Cerebellar nuclear complex (tissue), 1 donor: ENCODE measurements at places on chromosomes 5 and 9.

DNA sequence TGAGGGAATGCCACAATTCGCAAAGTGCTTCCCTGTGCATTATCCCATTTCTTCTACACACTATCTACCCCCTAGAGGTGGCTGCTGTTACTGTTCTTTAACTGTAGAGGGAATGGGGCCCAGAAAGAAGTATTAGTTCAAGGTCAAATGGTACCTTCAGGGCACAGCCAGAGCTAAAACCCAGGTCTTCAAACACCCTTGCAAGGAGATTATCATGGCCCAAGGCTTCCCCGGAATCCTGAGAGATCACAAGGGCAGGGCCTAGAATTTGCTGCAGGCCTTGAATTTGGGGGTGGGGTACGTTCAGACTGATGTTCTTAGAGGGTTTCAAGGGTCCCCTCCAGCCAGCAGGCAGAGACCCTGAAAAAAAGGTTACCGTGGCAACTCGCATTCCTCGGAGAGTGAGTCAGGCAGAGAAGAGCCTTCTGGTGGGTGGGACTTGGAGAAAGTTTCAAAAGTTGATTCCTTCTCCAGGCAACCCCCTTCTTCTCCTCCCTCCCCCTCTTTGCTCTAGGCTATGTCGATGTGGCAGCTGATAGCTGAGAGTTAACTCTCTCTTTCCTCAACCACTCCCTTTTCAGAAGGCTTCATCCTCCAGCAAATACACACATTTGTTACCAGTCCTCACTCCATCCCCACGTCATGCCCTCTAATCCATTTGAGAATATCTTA lies 1.9 kb downstream of the SPARC start:
- DNase-seq: no peak

DNA sequence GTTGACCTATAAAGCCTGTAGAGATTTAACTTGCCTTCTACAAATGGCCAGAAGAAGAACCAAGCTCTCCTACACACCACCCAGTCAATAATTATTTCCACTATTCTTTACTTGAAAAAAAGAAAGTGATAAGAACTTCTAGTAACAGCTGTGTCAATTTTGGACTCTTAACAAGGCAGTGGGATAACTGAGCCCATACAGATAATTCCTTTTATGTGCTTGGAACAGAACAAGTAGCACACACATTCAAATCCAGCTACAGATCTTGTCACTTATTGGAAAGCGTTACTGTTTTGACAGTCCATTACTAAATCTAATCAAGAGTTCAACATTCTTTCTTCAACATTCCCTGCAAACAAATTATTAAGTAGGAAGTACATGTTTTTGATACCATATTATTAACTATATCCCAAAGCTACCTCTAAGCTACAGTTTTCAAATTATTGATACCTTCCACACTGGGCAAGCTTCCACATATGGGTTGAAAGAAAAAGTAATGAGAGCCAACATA lies 6.3 kb downstream of the PTGER4 start:
- DNase-seq: no peak

- DNase-seq: no peak
These were observed 15.3 kb upstream of the CCDC180 start for GRCh38 chr9:97292200-97292599.

- no peak for DNase-seq
These were observed 1.2 kb downstream of the DROSHA start for GRCh38 chr5:31530541-31531265.

DNA sequence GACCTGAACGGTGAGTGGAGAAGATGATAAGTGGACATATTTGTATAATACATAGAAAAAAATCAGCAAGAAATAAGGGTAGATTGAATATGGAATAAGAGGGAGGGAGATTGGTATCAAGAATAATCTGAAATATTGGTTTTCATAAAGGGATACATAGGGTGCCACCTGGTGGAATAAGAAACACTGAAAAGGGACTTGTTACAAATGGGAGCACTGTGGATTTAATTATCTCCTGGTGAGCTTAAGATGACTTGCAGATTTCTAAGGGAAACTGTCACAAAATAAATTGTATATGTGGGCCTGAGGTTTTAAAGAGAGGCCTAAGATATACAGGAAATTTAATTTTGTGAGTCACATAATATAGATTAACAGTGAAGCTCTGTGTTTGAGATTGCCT lies 1403.5 kb upstream of the CDH18 start:
- DNase-seq: no peak

DNA sequence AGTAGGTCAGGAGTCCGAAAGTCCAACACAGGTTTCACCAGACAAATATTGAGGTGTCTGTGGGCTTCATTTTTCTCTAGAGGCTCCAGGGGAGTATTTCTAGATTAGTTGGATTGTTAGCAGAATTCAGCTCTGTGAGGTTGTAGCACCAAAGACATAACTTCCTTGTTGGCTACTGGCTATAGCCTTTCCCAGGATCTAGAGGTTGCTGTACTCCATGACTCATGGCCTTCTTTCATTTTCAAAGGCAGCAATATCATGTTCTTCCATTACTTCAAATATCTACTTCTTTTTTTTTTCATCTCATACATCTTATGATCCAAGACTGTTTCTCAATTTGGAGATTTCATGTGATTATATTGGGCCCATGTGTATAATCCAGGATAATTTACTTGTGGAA lies 404.0 kb upstream of the FAM174A start:
- DNase-seq: no peak

GRCh38 chr9:69476016-69476415 lies 151.0 kb downstream of the ENTREP1 start:
- no peak for DNase-seq

DNA sequence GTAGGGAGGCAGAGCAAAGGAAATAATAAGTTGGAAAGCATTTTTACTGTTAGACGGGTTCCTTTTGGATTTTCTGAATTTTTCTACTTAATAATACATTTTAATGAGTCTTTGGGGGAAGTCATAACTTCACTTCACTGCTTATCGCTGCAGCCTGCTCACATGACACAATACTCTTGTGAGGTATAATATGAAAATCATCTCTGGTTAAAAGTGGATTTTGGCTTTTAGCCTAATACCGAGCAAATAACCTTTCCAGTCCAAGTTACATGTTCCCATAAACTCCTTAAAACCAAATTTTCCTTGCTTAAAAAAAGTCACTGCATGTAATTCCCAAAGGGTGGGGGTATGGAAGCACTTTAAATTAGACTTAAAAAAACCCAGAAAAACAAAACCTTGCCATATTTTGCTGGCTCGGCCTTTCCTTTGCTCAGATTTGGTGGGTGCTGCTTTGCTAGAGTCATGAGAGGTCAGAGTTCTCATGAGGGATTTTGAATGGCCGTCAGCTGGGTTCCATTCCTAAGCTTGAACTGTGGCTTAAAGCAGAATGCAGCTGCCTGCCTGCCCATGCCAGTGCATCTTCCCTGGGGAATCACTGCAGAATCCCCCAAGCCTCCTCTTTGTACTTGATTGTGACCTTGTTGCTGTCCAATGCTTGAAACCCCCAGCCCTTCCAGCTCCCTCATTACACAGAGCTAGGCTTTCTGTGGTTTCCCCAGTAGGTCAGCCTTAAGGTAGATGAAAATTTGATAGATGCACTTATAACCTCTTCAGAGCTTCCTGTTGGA lies 331.8 kb downstream of the KDM4C start:
- no peak for DNase-seq

- no peak for DNase-seq
These were observed 204.8 kb upstream of the HAPLN1 start for GRCh38 chr5:83925321-83925954.

DNA sequence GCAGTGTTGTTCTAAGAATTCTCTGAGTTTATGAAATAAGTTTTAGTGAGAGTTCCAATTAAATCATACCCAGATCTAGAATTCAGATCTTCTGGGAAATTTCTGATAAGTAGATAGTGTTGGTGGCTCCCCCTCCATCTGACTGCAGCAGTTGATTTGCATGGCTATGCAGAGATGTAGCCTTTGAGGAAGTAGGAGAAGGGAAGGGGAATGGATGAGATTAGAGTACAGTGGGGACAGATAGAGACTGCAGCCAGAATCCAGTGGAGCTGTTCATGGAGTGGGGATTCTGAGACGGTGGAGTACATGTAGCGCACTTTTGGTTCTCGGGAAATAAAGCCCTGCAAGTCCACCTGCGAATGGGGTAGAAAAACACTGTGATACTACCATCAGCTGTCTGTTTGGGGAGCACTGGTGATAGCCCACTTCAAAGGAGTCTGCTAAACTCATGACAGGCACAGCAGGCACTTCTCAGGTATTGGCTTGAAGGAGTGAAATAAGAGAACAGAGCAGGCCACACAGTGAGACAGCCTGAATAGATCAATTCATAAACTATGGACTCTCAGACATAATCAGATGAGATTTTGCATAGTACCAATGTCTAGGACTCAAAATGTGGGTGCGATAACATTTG lies 96.8 kb downstream of the ALDH1A1 start:
- DNase-seq: no peak

GRCh38 chr9:9556865-9557803 lies 1055.7 kb downstream of the PTPRD start:
- DNase-seq: no peak

DNA sequence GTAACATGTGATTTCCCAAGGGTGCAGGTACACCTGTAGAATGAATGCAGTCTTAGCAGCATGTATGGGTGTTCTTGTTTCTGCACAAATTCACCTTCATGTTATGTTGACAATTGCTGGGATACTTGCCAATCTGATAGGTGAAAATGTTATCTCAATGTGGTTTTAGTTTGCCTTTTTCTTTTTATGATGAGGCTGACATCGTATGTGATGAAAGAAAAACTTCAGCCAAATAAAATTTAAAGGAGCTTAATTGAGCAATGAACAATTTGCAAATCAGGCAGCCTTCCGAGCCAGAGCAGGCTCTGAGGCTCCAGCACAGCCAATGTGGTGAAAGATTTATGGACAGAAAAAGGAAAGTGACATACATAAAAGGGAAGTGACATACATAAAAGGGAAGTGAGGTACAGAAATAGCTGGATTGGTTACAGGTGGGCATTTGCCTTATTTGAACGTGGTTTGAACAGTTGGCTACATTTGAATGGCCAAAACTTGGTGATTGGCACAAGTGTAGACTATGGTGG lies 10.5 kb downstream of the TAL2 start:
- DNase-seq: no peak

GRCh38 chr9:129988607-129989361 lies 54.2 kb downstream of the FNBP1 start:
- DNase-seq: no peak

DNA sequence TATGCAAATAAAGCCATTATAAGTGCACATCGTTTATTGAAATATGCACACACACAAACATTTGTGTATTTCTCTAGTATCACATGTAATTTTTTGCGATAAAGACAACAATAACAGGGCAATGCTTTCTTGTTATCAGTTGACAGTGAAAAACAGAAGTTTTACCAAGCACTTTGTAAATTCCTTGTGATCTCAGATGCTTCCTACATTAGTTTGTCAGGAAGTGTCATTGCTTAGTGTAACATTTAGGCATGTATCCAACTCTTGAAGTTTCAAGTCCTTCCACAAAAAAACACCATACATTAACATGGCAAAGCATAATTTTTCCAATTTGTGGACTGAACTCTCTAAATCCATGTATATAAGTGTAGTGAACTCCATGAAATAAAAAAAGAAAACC lies 46.4 kb downstream of the MOCS2 start:
- no peak for DNase-seq

DNA sequence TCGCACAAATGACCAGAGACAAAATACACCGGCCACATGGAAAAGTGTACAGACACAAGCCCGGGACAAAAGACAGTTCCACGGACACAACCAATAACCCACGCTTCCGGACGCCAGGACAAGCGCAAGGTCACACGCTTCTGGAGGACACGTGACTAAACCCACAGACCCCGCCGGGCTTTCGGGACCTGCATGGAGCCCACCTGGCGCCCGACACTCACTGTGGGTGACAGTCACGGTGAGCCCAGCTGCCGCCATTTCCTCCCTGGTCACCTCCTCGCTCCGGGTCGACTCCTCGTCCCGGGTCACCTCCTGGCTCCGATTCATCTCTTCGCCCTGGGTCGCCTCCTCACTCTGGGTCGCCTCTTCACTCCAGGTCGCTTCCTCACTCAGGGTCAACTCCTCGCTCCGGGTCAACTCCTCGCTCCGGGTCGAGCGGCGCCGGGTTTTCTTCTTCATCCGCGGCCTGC lies 470 bp downstream of the BAG1 start:
- DNase-seq: no peak

DNA sequence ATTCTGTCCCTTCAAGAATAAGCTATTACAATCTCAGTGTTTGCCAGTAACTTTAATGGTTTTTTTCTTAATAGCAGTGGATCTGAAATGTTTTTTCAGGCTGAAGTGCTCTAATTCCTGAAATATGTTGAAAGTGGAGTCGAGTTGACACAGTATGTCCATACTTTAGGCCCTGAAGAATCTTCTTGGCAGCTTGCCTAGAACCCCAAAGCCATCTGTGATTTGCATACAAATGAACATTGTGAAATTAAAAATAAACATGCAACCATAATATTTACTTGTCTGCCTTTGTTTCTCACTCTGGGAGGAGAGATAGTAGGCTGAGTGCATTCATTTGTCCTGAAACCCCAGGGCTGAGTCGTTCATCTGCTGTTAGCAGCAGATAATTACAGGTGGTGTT lies 152.7 kb downstream of the ADCY2 start:
- no peak for DNase-seq

DNA sequence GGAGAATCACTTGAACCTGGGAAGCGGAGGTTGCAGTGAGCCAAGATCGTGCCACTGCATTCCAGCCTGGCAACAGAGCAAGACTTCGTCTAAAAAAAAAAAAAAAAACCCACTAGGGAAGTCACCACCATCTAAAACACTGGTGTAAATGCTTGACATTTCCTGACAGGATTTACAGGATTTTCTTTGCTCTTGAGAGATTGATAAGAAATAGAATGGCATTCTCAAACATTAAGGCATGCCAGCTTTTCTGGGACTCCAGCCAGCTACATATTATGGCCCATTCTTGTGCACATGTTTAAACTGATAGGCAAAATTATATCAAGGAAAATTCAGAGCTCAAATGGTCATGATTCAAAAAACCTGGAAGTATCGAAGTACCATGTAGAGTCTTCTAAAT lies 28.7 kb downstream of the GTF3C4 start:
- no peak for DNase-seq

GRCh38 chr9:89360465-89360864 lies 42.2 kb downstream of the SECISBP2 start:
- no peak for DNase-seq

- no peak for DNase-seq
These were observed 117.8 kb downstream of the CCDC192 start for GRCh38 chr5:127820910-127821553.

- DNase-seq: no peak
These were observed 343.2 kb downstream of the DMAC1 start for GRCh38 chr9:7456377-7456776.

- peak; percentile 14 for DNase-seq
These were observed 11.1 kb downstream of the TGFBR1 start for GRCh38 chr9:99116003-99116411.

DNA sequence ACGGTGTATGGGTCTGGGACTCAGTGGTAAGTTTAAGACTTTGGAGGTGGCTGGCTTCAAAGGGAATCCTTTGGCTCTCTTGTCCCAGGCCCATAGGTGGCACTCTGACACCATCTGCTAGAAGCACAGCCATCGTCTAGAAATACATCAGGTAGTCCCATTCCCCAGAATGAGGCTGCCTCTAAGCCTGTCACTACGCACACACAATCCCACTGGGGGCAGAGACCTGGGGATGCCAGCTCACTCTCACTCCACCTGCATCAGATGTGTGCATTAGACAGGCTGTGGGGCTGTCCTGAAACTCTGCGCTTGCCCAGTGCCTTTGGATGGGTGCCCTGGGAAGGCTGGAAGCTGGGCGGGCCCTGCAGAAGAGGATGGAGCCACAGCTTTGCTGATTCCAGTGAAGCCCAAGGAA lies 127.5 kb upstream of the PANK3 start:
- peak; percentile 50 for DNase-seq

GRCh38 chr5:171586436-171586835 lies 167.0 kb downstream of the FGF18 start:
- no peak for DNase-seq

GRCh38 chr5:36659411-36659810 lies 53.0 kb downstream of the SLC1A3 start:
- no peak for DNase-seq
